Stimulated activated CD8-positive, alpha-beta memory T cell treated with anti-CD3 and anti-CD28 coated beads, Interleukin-4, amount 100 ng/mL, for 24 hours (primary cell): ENCODE measurements at places on chromosomes 6 and 20.

DNA sequence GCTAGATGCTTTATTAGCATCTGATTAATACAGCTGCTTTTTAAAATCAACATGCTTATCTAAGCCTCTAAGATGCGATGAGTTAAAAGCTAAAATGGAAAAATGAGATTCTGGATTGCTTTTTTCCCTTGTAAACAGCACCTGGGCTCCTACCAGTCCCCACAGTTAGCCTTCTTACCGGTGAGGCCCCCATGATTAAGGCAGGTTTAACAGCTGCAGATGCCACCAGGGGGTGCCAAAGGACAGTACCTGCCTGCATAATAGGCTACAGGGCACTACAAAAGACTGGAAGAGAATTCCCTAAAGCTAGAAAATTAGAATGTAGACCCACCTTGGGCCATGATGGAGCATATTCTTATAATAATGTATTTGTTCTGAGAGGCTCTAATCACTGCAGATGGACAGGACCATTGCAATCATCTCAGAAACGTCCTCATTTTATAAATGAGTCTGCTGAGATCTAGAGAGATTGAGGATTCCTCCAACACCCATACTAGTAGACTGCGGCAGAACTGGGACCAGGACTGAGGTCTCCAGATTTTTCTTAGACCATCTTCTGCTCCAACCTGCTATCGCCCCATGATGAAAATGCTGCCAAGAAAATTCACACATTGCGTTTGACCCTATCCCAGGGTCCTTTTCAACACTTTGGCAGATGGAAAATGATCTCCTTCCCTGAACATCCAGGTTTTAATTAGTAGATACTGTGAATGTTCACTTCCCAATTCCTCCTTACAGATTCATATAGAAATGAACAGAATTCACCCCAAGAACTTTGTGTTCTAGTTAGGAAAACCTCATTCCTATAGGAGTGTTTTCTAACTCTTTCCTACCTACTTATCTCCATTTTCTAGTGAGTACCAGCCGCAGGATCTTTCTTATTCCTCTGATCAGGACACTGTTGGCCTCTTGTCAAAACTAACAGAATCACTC is 148.8 kb downstream of the RPS12 start:
- peak; percentile 27 for DNase-seq

GRCh38 chr6:164927288-164928056 is 381.9 kb downstream of the C6orf118 start:
- DNase-seq = peak; percentile 38

DNA sequence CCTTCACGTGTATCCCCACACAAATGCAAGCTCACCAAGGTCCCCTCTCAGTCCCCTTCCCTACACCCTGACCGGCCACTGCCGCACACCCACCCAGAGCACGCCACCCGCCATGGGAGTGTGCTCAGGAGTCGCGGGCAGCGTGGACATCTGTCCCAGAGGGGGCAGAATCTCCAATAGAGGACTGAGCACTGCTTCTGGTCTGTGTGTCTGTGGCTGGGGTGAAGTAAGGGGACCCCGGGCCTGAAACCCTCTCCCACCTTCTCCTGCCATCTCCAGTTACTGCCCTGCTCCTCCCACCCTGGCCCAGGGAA is 8.3 kb downstream of the MYL9 start:
- DNase-seq = no peak

GRCh38 chr20:13567663-13568062 is 71.1 kb downstream of the TASP1 start:
- no peak for DNase-seq

- no peak for DNase-seq
Measured at GRCh38 chr6:143528164-143528811, 16.8 kb upstream of the FUCA2 start.

- peak; percentile 30 for DNase-seq
Measured at GRCh38 chr6:46011188-46012085, 4.2 kb downstream of the CLIC5 start.

DNA sequence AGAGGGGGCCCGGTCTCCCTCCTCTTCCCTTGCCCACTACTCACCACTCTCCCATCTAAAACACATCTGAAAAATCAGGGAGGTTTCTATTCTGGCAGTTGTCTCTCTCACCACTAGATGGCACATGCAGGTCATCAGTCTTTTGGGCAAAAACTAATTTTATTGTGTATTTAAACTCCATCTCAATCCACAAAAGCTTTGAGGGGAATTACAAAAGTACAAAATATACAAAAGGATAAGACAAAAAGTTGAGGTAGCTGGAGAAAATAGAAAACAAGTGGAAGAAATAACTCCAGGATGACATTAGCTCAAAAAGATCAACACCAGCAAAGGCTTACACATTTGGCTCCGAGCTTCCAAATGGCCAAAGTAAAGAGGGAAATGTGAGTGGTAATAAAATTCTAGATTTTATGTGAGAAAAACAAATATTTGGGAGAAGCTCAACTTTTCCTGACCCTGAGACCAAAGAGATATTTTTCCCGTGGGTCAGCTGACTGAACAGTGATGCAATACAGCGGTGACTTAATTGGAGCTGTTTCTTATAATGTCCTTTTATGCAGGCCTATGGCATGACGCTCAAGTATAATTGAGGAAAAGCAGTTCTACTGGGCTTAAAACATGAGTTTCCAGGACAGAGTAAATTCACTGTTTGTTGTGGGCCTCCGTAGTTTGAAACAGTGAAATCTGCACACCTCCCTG is 79.8 kb upstream of the CHD6 start:
- no peak for DNase-seq

DNA sequence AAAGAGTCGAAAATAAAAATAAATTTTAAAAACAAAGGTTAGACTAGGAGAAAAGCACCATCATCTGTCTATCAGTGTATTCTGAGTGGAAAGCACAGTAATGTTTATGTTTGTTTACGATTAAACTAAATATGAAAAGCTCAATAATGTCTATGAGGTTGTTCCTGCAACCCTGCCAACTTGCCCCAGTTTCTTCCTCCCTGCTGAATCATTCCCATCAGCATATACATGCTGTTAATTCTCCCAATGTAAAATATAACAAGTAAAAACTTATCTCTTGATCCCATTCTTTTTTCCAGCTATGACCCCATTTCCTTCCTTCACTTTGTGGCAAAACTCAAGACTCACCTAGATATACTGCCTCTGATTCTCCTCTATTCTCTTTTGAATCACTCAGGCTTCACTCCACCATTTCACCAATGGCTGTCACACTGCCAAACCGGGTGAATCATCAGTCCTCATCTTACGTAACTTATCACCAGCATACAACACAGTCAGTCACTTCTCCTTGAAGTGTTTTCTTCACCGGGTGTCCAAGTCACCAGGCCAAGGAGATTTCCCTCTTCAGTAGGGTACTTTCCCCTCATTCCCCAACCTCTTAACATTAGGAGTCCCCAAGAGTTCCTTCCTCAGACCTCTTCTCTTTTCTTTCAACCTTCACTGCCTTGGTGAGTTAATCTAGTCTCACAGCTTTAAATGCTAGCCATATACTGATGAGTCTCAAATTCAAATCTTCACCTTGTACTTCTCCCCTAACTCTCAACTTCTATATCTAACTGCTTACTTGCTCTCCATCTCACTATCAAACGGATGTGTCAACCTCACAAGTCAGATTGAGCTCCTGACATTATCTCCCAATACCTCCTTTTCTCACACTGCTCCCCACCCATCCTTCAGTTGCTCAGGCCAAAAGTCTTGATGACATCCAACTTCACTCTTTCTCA is 6.2 kb downstream of the TMEM242 start:
- no peak for DNase-seq

- DNase-seq = no peak
Measured at GRCh38 chr6:34065466-34066217, 80.2 kb downstream of the GRM4 start.

- no peak for DNase-seq
Measured at GRCh38 chr20:37630166-37630565, 63.7 kb upstream of the CTNNBL1 start.

- no peak for DNase-seq
Measured at GRCh38 chr6:112457886-112458285, 110.8 kb downstream of the RFPL4B start.

GRCh38 chr6:27679964-27680694 is 207.2 kb upstream of the ZNF184 start:
- no peak for DNase-seq

DNA sequence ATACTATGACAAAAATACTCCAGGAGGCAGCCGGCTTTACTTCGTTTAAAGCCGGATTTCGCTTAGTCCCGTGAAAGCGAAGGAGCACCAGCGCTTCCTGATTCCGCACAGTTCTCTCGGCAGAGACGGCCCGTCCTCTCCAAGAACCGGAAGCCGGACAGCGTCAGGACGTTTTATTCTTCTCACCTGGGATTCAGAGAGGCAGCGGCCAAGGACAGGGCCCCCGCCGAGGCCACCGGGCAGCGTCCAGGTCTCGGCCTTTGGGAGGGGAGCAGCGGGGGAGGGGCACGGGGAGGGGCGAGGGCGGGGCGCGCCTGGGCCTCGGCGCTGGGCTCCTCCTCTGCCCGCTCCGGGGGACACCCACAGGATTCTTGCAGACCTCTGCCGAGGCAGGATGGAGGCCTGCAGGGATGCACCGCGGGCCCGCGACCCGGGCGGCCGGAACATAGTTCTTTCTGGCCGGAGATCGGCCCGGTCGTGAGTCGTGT is 2.8 kb upstream of the DIDO1 start:
- DNase-seq = no peak

DNA sequence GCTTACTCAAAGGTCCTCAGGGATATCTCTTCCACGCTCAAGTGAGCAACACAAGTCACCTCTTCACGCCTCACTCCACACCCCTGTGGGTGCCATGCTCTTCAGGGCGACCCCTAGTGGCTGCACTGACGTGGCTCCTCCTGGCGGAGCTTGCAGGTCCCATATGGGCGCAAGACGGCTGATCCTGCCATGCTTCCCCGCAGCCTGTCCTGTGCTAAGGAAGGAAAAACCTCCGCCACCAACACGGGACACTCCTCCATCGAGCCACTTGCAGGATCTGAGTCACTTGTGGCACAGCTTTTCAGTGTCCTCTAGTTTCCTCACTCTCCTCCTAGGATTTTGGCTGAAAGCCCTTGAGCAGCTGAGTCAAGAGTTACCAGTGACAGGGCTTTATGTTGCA is 90.7 kb downstream of the KHDC1L start:
- DNase-seq = peak; percentile 8
